ENCODE measurements at places on chromosomes 5 and 9. TPM values are rescaled to one million over a fixed set of nuclear protein-coding genes. Genes with fewer than 3 reads are reported as not detected.
A peak's percentile ranks its signal among the peaks of the same experiment; 100 is the strongest.

- no peak for DNase-seq
Observed at GRCh38 chr5:54470128-54470527, 14.6 kb downstream of the HSPB3 start.

DNA sequence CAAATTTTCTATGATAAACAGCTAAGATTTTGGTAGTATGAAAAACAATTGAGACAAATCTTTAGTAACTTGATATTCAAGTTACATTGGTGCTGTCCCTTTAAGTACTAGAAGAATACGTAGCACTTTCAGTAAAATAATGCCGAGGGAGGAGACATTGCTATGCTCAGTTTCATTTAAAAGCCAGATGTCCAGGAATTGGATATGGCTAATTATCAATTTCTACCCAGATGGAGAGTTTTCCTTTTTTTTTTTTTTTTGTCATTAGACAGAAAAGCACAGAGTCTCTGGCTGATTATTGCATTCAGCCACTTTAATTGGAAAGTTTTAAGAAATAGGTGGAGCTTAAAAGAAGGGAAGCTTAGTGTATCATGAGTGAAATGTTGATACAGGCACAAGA, 40.4 kb upstream of the APC start:
- DNase-seq, result no peak

- no peak for DNase-seq
Observed at GRCh38 chr9:112665347-112665746, 52.6 kb downstream of the INIP start.

- no peak for DNase-seq
Observed at GRCh38 chr9:99666571-99666970, 155.1 kb upstream of the NR4A3 start.

Gene TBC1D2
- total RNA-seq, result 16.6 TPM

GRCh38 chr9:33225319-33226147, 14.4 kb upstream of the SPINK4 start:
- DNase-seq, result no peak

Gene RBM22
- 33.2 TPM for total RNA-seq

Gene TLE1
- total RNA-seq, result 124 TPM

DNA sequence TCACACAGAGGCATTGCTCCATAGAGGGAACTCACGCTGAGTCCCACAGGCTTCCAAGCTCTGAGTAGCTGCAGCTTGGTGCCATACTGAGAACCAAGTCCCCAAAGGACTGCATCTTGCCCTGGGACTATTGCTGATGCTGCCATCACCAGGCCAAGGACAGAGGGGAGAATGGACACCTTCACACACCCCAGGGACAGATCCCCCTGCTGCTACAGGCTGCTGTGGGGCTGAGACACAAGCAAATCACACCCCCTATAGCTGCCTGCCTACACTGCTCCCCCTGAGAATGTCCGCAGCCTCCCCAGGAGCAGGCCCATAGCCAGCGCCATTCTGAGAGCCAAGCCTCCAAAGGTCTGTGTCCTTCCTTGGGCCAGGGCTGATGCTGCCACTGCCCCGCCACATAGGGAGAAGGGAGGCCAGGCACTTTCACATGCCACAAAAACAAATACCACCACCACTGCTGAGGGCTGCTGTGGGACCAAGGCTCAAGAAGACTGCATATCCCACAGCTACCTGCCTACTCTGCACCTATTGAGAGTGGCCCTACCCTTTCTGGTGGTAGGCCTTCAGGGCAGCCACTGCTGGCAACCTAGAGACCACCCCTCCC, 81.5 kb downstream of the SYK start:
- DNase-seq, result no peak

DNA sequence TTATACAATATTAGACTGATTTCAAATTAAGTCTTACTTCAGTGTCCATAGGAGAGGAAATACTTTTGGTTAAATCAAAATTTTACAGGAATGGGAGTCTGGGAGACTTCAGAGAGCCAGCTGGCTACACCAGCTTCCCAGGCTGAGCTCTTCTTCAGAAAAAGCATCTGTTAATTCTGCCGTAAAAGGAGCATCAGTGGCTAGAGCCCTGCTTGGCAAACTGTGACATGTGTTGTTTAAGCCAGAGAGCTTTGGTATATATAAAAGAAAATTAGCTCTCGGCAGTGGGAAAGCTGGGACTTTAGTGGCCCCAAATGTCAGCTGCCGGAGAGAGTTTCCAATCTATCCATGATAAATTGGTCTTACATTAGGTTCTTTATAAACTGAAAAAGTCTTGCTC, 378.8 kb upstream of the TUSC1 start:
- no peak for DNase-seq

Gene SIT1
- total RNA-seq, result not detected

DNA sequence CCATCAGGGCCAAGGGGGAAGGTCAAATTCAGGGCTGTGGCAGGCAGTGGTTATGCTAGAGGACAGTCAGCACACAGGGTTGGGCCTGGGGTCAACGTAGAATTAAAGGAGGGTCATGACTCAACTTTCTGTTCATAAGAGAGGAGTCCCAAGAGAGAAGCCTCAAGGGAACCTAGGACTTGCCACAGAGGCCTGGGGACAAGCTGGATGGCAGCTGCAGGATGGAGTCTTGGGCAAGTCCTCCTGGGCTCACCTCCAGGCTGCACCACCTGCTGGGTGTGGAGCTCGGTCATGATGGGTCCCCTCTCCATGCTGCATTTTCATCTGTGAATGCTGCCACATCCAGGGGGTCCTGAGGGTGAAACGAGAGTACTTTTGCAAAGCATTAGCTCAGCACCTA, 9.0 kb upstream of the WNK2 start:
- no peak for DNase-seq

Gene ERMP1
- total RNA-seq, result 13.2 TPM

Gene CDX1
- not detected for total RNA-seq

Gene CCIN
- not detected for total RNA-seq

GRCh38 chr5:101080462-101081240, 177.6 kb upstream of the ST8SIA4 start:
- DNase-seq, result no peak

Gene TNFSF15
- total RNA-seq, result 0.81 TPM

Gene LCN10
- not detected for total RNA-seq

DNA sequence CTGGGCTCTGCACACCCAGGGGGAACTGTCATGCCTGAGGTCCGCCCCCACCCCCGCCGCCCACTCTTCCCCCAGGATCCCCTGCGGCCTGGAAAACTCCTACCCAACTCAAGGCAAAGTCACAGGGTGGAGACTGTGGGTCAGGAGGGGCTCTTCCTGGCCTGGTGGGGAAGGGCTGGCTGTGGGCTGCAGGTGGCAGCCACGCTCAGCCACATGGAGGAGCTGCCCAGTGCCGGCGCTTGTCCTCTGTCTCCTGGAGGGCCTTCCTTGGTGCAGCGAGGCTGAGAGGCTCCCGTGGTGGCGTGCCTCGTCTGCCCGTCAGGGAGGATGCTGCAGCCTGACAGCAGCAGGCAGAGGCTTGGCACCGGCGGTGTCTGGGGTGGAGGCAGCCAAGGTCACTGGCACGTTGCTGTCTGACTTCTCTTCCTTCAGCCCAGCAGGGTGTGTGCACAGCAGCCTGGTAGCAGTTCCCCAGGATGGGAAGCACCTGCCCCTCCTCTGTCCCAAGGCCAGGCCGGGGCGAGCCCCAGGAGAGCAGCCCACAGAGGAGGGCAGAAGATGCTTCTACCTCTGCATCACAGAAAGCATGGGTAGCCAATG, 78.1 kb downstream of the ADAMTS2 start:
- no peak for DNase-seq

- no peak for DNase-seq
Observed at GRCh38 chr9:99814359-99814758, 7.3 kb upstream of the NR4A3 start.

GRCh38 chr9:111601237-111602018, 2.0 kb upstream of the PTGR1 start:
- DNase-seq, result no peak

GRCh38 chr5:6744841-6745705, 31.8 kb downstream of the TENT4A start:
- no peak for DNase-seq

DNA sequence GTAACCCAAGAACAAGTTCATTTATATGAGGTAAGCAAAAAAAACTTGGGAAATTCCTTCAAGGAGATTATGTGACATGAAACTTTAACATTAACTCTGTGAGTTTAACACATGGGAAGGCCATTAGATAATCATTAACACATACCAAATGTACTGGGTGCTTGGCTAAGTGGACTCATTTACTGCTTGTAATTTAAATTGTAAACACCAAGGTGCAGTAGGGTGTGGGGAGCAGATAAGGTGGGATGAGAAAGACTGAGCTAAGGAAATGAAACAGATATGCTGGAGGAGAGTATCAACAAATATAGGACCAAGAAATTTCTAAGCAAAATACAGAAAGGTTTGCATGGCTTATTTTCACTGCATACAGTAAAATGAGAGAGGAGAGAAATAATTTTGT, 2384.8 kb upstream of the ACO1 start:
- DNase-seq, result no peak

DNA sequence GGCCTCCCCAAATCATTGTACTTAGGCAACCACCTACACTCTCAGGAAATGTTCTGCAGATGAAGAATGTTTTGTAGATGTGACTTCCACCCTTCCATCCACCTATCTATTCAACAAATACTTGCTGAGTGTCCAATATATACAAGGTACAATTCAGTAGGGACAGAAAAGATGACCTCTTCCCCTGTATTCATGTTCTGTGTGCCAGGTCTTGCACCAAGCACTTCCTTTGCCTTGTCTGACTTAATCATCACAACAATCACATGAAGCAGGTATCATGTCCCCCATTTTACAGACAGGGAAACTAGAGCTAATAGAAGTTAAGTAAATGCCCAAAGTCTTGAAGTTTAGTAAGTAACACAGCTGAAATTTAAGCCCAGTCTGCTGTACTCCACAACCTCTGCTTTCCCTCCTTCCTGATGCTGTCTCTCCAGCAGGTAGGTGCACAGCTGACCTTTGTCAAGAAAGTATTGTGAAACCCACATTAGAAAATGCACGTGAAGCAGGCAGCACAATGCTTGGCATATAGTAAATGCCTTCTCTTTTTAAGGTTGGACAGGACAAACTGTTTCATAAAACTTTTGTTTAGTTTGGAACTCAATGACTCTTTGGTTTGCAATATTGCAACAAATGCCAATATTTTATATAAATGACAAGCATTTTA, 296.5 kb downstream of the DEPDC1B start:
- DNase-seq, result no peak

DNA sequence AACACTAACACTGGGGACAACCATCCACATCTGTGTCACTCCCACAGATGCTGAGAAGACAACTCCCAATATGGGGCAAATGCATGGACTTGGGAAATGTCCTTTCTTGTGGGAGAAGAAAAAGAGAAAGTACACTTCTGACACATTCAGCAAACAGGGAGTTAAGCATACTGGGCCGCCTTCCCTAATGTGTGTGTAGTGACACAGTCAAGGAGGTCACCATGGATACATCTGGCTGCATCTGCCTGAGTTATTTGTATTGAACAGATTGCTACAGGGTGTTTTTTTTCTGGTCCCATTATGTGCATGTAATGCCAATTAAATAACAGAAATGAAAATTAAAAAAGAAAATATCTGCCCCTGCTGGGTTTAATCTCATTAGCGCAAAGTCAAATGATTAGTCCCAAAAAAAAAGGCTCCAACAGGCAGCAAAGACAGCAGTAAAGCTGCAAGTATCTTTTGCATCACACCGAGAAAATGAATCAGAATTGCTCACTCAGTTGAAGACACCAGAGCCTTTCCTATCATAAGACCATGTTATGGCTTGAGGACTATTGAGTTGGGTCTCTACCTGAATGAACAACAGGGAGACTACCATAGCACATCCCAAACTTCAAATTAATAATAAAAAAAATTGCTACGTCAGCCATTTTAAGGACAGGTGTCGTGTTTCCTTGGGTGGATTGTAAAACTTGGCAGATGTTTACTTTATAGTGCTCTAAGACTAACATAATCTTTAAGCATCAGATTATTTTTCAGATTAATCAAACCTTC, 395.9 kb downstream of the DTWD2 start:
- DNase-seq, result no peak

Gene CD274
- total RNA-seq, result 16.1 TPM

Gene LHFPL2
- 15.3 TPM for total RNA-seq

Gene TXNDC8
- not detected for total RNA-seq

Gene FBP2
- not detected for total RNA-seq

DNA sequence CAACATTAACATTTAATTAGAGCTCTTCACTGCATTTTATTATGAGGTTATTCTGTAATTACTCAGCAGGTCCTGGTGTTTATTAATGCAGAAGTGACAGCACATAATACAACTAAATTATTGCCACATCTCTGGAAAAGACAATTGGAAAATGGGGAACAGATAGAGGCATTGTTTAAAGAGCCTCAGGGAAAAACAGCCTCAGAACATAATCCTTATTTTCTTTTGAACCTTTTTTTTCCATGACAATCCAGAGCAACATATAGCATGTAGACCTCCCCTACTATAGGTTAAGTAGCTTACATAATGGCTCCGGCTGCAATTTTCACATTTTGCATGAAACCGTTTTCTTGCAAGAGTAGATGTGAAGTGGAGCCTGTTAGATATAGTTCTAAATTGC, 87.2 kb downstream of the RMI1 start:
- DNase-seq, result no peak

Gene ANKRD20A1
- total RNA-seq, result 0.17 TPM

DNA sequence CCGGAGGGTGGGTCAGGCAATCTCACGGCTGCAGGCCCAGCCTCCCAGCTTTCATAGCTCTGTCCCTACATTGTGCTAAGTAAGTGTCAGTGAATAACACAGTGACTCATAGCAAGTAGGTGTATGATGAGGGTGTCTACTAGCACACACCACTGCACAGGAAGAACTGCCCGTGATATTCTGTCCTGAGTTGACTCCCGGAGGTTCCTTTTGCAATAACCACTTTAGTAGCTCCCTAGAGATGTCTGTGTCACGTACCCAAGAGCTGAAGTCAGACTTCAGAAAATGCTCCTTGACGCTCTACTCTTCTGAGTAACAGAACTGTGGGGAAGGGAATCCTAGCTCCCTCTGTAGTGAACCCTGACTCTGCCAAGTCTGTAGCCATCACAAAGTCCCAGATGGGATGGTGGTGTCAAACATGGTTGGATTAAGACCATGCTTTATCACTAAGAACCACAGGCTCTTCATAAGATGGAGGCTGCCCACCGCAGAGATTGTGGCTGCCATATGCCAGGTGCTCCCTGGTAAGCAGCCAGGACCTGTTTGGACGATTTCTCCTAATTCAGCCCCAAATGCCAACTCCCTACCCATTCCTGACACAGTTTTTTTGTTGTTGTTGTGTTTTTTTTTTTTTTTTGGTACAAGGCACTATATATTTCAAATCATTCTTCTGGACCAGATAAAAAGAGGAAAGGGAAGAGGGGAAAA, 352.6 kb upstream of the PANK3 start:
- DNase-seq, result peak; percentile 96

Gene ARHGEF39
- total RNA-seq, result 11.9 TPM

Gene UGT3A1
- 0.12 TPM for total RNA-seq

- DNase-seq, result no peak
Observed at GRCh38 chr9:100473276-100474081, 530 bp downstream of the TMEFF1 start.

Gene ARID3C
- total RNA-seq, result not detected

DNA sequence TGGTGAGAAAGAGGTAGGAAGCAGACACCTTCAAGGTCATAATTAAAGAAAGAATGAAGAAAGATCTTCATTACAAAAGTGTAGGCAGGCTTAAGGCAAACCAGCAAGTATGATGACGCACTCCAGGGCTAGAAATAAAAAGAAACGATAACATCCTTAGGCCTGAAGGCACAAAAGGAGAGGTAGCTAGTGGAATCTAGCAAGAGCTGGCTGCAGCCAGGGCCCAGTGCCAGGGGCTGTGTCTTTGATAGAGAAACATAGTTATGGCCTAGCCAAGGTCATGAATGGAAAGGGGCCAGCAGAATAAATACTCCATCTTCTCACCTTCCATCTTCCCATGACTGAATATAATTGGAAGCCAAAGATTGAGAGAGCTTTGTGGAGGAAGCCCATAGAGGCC, 6.8 kb upstream of the SH3TC2 start:
- no peak for DNase-seq
